ENCODE measurements at places on chromosomes 6 and 20.

GRCh38 chr6:107121964-107122495 lies 6.7 kb upstream of the BEND3 start:
- H3K36me3 ChIP-seq: no peaks in the 10 kb centered on the region
- no peak overlapping the region for H3K27ac ChIP-seq
- no peak for DNase-seq
- no peak overlapping the region for H3K4me3 ChIP-seq
- H3K27me3 ChIP-seq: peaks cover 2% of the 10 kb centered on the region

DNA sequence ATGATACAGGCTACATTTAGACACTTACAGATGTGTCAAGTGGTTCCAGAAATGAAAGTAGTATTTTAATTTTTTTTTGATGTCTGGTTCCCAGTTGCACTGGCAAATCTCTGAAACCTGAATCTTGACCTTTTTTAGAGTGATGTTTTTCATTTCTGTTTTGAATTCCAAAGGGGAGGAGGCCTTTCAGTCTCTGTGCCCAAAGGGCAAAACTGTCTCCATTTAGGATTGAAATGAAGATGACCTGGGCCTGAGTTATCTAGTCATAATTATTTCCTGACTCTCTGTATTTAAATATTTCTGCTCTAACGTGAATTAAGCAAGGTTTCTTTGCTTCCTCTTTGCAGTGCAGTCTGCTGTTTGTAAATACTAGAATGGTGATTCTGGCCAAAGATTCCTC lies 252.9 kb upstream of the ZFP64 start:
- H3K36me3 ChIP-seq: no peaks in the 10 kb centered on the region
- H3K4me1 ChIP-seq: no peaks in the 10 kb centered on the region
- H3K27me3 ChIP-seq: no peaks in the 10 kb centered on the region
- no peak overlapping the region for H3K27ac ChIP-seq
- no peak overlapping the region for H3K4me3 ChIP-seq

- H3K4me3 ChIP-seq: no peak overlapping the region
- H3K4me1 ChIP-seq: no peaks in the 10 kb centered on the region
- H3K36me3 ChIP-seq: no peaks in the 10 kb centered on the region
- DNase-seq: peak; percentile 22
- H3K27ac ChIP-seq: no peak overlapping the region
These were observed 27.8 kb upstream of the MYCT1 start for GRCh38 chr6:152669895-152670294.

- DNase-seq: no peak
- H3K27me3 ChIP-seq: no peaks in the 10 kb centered on the region
- H3K36me3 ChIP-seq: no peaks in the 10 kb centered on the region
- no peaks in the 10 kb centered on the region for H3K4me1 ChIP-seq
These were observed 825 bp upstream of the FAM135A start for GRCh38 chr6:70412252-70413113.

- no peak for DNase-seq
- H3K4me1 ChIP-seq: no peaks in the 10 kb centered on the region
- H3K27me3 ChIP-seq: no peaks in the 10 kb centered on the region
- no peak overlapping the region for H3K4me3 ChIP-seq
- H3K27ac ChIP-seq: no peak overlapping the region
- H3K36me3 ChIP-seq: no peaks in the 10 kb centered on the region
These were observed 1011.2 kb upstream of the CITED2 start for GRCh38 chr6:140385679-140386078.

DNA sequence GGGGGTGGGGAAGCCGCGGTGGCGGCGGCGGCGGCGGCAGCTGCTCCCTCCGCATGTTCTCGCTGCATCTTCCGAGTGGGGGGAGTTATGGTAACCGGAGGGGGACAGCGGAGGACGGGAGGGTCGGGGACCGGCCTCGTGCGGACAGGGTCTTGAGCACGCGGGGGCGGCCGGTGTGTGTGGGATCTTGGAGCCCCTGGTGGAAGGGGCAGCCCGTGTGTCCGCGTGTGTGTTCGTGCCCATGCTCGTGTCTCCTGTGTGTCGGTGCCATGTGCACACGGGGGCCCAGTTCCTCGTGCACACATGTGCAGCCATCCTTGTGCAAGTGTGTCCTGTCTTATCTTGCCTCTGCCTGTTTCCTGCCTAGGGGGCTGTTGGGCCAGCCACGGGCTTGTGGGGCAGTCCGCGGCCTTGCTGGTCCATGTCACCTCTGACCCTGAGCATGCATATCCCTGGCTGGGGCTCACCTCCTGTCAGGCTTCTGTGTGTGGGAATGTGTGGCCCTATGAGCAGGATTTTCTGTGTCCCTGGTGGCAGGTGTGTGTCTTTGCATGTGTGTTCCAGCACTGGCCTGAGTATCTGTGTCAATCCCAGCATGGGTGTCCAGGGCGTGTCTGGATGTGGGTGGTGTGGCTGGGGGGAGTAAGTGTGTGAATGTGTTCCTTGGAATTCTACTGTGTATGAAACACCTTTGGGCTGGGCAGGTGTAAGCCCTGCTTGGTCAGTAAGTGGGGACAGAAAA lies 8.5 kb downstream of the SYNGAP1 start:
- DNase-seq: no peak
- no peaks in the 10 kb centered on the region for H3K36me3 ChIP-seq
- H3K27ac ChIP-seq: no peak overlapping the region
- H3K4me3 ChIP-seq: peak overlapping the region; percentile 58
- H3K27me3 ChIP-seq: no peaks in the 10 kb centered on the region
- H3K4me1 ChIP-seq: peaks cover 50% of the 10 kb centered on the region

DNA sequence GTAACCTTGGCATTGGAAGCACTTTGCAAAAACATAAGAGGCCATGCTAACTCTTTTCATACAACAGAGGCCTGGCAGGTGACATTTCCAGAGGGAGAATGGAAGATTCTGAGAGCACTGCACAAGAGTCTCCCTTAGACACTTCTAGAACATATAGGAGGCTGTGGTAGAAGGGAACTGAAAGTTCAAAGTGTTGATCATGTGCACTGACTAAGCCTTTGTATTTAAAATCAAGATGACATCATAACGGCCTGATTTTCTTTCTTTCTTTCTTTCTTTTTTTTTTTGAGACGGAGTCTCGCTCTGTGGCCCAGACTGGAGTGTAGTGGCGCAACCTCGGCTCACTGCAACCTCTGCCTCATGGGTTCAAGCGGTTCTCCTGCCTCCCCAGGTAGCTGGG lies 26.8 kb upstream of the DNAAF9 start:
- no peaks in the 10 kb centered on the region for H3K36me3 ChIP-seq
- no peaks in the 10 kb centered on the region for H3K4me1 ChIP-seq
- no peak overlapping the region for H3K4me3 ChIP-seq
- peaks cover 3% of the 10 kb centered on the region for H3K27me3 ChIP-seq

All from astrocyte (in vitro differentiated cells and primary cell).